Thymus (tissue), 14 donors: ENCODE measurements at places on chromosomes 16 and 17.

GRCh38 chr16:11409398-11409797 is 64.1 kb downstream of the RMI2 start:
- H3K27me3 ChIP-seq, result no peaks in the 10 kb centered on the region
- H3K27ac ChIP-seq, result no peak overlapping the region
- no peaks in the 10 kb centered on the region for H3K36me3 ChIP-seq
- no peak for DNase-seq

DNA sequence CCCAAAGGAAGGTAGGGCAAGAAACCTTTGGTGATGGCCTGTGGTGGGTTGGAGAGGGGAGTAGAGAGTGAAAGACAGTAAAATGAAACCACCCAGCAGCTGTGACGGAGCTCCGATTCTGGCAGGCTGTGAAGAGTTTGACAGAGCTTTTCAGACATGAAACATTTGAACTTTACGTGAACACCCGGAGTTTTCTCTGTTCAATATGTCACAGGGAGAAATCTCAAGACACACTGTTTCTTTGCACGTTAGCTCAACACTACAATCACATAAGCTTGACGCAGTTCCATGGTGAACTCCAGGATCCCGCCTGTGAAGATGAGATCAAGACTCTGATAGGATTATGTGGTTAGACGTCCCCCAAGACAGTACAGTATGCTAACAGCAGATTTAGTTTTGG is 79.6 kb upstream of the CDH11 start:
- no peaks in the 10 kb centered on the region for H3K27me3 ChIP-seq
- H3K4me3 ChIP-seq, result no peak overlapping the region
- H3K4me1 ChIP-seq, result no peaks in the 10 kb centered on the region
- H3K27ac ChIP-seq, result no peak overlapping the region

DNA sequence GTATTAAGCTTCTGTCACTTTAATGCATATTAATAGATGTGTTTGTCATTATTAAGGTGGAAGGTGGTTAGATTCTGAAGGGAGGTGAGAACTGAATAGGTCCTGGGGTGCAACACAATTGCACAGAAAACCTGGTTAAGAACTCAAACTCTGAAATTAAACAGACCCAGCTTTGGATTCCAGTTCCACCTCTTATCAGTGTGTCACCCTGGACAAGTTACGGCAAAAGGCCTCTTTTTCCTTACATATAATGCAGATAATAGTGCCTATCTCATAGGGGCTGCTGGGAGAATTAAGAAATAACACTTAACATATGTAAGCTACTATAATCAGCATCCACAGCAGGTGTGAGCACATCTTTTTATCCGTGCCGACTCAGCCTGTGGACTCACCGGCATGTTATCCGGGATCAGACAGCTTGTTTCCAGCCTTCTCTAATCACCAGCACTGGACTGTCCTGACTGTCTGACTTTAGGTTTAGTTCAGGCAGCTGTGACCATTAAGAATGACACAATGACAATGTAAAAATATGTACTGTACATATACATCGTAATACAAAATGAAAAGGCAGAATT is 31.4 kb downstream of the TEX2 start:
- H3K27me3 ChIP-seq, result no peaks in the 10 kb centered on the region
- no peaks in the 10 kb centered on the region for H3K36me3 ChIP-seq

DNA sequence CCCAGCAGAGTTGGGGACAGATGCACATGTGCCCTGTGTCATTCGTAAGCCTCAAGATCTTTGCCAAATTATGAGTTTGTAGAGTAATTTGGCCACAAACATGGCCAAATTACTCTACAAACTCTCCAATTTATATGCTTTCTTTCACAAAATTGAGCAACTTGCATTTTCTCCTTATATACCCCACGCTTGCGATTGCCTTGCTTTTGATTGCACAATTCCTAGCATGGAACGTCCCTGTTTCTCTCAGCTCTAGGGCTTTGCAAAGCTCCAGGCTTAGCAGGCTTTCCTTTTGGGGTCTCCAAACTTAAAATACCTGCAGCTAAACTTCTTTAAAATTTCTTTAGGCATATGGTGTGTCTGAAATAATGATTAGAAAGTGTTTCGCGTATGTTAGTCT is 28.5 kb upstream of the MAF start:
- H3K4me1 ChIP-seq, result no peaks in the 10 kb centered on the region
- no peak for DNase-seq
- H3K27me3 ChIP-seq, result no peaks in the 10 kb centered on the region

DNA sequence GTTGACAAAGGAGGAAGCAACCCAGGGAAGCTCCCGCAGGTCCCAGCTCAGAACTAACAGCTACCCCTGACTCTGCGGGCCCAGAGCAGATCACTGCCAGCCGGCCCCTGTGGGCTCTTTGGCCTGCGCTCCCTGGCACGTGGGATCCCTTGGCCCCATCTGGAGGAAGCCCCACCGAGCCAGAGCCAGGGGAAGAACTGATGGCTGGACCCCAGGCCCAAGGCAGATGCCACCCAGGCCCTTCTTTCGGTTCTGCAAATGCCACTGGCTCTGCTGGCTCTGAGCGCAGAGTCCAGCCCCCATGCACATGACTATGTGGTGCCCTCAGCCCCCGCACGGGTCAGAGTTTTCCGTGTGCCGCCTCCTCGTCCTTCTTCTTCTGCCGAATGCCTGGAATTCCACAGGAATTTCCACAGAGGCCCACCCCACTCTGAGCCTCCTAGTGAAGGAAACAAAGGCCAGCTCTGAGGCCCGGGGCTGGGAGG is 35.8 kb upstream of the SNN start:
- no peaks in the 10 kb centered on the region for H3K27me3 ChIP-seq
- no peak overlapping the region for H3K4me3 ChIP-seq
- DNase-seq, result no peak
- H3K36me3 ChIP-seq, result no peaks in the 10 kb centered on the region
